T-helper 2 cell treated with Interferon-gamma antibody and Interleukin-4, amounts not matched to agents 5 μg/mL and 100 μg/mL, for 36 hours (primary cell): ENCODE measurements at places on chromosomes 1 and 21.

GRCh38 chr1:150887018-150887417 lies at the start of gene CTXND2:
Gene CTXND2 (plus strand): TSS chr1:150887136. CDS start chr1:150912315, 25,179 bp downstream.
- peaks cover 5% of the 10 kb centered on the region for H3K36me3 ChIP-seq
- H3K27ac ChIP-seq: no peak within 1 kb of the TSS
- peaks cover 54% of the 10 kb centered on the region for H3K4me1 ChIP-seq
- no peaks in the 10 kb centered on the region for H3K27me3 ChIP-seq
- H3K4me3 ChIP-seq: no peak within 1 kb of the TSS

DNA sequence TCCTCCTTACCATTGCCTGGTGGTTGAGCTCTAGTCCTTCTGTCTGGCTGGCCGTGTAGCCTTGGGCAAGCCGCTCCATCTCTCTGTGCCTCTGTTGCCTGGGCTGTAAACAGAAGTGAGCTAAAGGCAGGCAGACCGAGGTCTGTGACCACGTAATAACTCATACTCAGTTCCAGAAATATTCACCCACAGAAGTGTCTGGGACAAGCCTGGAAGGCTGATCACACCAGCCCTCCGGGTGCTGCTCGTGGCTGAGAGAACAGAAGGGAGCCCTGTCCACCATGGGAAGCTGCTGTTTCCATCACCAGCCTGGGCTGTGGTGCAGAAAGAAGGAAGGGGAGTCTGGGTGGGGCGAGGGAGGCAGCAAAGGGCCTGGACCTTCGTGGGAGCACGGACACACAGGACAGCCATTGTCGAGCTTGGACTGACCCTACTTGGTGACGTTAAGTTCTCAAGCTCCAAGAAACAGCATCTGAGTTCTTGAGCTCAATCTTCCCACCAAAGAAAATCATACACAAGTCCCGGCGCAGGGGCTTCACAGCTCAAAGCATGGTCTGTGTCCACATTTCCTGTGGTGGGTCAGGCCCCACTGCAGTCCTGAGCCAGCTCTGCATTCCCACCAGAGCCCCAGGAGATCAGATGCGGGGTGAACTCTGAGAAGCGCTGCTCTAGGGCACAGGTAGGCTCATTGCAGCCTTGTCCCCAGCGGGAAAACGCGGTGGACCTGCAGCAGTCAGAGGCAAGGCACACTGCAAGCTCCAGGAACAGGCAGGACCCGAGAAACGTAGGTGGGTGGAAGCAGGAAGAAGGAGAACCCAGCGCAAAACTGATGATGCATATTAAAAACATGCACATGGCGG lies 61.8 kb downstream of the RUNX3 start:
- no peak for DNase-seq
- no peak overlapping the region for H3K27ac ChIP-seq
- H3K4me1 ChIP-seq: peaks cover 7% of the 10 kb centered on the region
- H3K36me3 ChIP-seq: no peaks in the 10 kb centered on the region

DNA sequence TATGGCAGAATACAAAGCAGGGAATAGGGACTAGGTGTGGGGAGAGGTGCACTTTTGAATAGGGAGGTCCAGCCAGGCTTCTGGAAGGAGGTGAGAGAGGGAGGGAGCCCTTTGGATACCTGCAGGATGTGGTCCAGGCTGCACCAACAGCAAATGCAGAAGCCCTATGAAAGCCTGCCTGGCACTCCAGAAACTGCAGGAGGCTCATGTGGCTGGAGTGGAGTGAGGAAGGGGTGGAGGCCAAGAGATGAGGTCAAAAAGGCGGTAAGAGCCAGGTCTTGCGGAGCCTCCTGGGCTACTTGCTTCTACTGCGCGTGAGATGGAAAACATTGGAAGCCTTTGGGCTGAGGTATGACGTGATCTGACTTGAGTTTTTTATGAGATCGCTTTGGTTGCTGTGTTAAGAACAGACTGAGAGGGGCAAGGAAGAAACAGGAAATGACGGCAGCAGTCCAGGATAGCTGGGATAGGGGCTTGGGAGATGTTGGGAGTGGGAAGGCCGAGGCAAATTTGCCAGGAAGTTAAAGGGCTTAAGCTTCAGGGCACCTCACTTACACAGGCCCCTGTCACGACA lies 4.4 kb upstream of the BATF3 start:
- H3K36me3 ChIP-seq: no peaks in the 10 kb centered on the region
- peak overlapping the region; percentile 27 for H3K27ac ChIP-seq
- no peak overlapping the region for H3K4me3 ChIP-seq
- no peak for DNase-seq
- H3K27me3 ChIP-seq: no peaks in the 10 kb centered on the region
- H3K4me1 ChIP-seq: peaks cover 28% of the 10 kb centered on the region

DNA sequence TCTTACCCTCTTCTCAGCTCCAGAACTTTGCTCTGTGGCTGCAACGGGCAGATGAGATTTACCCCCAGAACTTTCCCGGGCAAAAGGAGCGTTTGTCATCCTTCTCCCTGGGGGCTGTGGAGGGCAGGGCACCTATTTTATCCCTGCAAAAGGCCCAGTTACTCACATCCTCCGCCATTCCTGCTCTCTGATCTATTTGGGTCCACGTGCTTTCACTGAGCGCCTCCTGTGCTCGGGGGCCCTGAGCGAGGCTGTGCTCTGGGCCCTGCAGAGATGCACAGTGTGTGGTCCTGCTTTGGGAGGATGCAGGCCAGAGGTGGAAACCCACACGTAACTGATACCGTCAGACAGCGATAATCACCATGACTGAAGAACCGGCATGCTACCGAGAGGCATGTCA lies 2.4 kb upstream of the CSMD2 start:
- H3K4me1 ChIP-seq: no peaks in the 10 kb centered on the region
- H3K4me3 ChIP-seq: no peak overlapping the region
- DNase-seq: no peak
- H3K27me3 ChIP-seq: peaks cover 59% of the 10 kb centered on the region
- no peaks in the 10 kb centered on the region for H3K36me3 ChIP-seq

DNA sequence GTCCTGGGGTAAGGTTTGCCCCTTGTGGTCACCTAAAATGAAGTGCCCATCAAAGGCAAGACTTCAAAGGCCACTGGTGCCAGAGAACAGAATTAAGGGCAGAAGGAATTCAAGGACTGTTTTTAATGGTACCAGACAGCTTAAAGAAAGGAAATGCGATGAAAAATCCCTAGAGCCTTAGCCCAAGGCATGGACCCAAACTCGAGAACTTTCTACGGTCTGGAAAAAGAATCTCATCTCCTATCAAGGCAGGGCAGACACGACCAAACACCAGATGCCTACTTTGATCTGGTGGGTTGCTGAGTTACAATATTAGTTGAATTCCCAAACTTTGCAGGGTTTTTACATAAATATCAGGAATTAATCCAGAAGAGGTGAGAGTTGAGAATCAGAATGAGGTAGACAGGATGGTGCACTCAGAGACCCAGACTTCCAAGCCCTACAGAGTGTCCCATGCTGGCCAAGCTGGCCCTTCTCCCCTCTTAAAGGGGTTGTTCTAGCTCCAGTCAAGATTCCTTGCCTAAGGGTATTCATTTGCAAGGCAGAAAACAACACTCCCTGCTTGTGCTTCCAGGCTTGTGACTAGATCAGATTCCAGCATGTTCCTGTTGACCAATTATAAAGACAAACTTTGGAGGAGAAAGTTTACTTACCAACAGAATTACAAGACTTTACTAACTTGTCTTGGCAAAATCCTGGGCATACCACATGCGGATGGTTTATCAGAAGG lies 48.0 kb downstream of the EDN2 start:
- no peak for DNase-seq
- H3K4me1 ChIP-seq: no peaks in the 10 kb centered on the region

- peaks cover 2% of the 10 kb centered on the region for H3K27me3 ChIP-seq
- H3K36me3 ChIP-seq: no peaks in the 10 kb centered on the region
- peaks cover 34% of the 10 kb centered on the region for H3K4me1 ChIP-seq
- H3K4me3 ChIP-seq: no peak overlapping the region
- H3K27ac ChIP-seq: no peak overlapping the region
Measured at GRCh38 chr1:108048301-108049177, 83.6 kb upstream of the VAV3 start.

DNA sequence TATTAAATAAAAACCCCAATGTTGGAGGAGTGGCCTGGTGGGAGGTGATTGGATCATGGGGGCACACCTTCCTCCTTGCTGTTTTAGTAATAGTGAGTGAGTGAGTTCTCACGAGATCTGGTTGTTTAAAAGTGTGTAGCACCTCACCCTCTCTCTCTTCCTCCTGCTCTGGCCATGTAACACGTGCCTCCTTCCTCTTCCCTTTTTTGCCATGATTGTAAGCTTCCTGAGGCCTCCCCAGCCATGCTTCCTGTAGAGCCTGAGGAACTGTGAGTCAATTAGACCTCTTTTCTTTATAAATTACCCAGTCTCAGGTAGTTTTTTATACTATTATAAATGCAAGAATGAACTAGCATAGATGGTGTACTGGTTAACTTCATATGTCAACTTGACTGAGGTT lies 68.0 kb downstream of the CCDC30 start:
- peaks cover 4% of the 10 kb centered on the region for H3K27me3 ChIP-seq
- H3K36me3 ChIP-seq: peaks cover 3% of the 10 kb centered on the region
- no peak overlapping the region for H3K27ac ChIP-seq
- peaks cover 20% of the 10 kb centered on the region for H3K4me1 ChIP-seq
- no peak overlapping the region for H3K4me3 ChIP-seq

DNA sequence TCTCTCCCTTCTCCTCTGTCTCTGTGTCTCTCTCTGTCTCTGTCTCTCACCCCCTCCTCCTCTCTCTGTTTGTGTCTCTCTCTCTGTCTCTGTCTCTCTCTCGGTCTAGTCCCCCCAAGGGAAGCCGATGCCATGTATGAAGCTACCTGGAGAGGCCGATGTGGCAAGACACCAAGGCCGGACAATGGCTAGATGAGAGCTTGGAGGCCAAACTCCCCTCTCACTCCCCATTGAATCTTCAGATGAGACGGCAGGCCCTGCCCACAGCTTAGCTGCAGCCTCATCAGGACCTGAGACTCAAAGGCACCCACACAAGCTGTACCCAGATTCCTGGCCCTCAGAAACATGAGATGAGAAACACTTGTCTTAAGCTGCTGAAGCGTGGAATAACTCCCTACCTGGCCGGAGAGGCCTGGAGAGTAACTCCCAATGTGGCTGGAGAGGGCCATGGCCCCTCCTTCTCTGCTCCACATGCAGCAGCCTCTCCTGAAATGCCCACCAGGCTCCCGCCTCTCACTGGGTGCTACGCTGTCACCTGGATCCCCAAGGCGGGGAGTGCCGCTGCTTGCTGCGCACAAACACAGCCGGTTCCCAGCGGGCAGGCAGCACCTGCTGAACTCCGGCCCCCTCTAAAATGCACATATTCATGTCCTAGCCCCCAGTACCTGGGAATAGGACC lies 7.8 kb upstream of the ACTRT2 start:
- H3K36me3 ChIP-seq: no peaks in the 10 kb centered on the region
- no peaks in the 10 kb centered on the region for H3K4me1 ChIP-seq
- no peak overlapping the region for H3K4me3 ChIP-seq
- H3K27me3 ChIP-seq: no peaks in the 10 kb centered on the region

DNA sequence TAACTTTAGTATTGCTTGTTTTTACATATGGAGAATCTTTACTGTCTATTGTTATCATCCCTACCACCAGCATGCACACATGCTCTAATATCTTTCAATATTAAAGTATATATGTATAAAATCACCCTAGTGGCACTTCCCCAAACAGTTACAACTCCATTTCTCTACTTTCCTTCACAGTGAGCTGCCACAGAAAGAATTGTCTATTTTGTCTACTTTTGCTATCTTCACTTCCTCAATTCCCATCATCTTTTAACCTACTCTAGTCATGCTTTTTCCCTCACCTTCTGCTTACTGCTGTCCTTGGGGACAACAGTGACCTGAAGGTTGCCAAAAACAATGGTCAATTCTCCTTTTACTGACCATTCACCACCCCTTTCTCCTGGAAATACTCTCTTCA lies 59.2 kb downstream of the VCAM1 start:
- no peak overlapping the region for H3K4me3 ChIP-seq
- peaks cover 4% of the 10 kb centered on the region for H3K27me3 ChIP-seq
- H3K36me3 ChIP-seq: no peaks in the 10 kb centered on the region
- DNase-seq: no peak
- peaks cover 2% of the 10 kb centered on the region for H3K4me1 ChIP-seq
- H3K27ac ChIP-seq: no peak overlapping the region
